Thymus (tissue), 14 donors: ENCODE measurements at places on chromosomes 7 and 10. TPM values are rescaled to one million over a fixed set of nuclear protein-coding genes. Genes with fewer than 3 reads are reported as not detected.
A peak's percentile ranks its signal among the peaks of the same experiment; 100 is the strongest.

DNA sequence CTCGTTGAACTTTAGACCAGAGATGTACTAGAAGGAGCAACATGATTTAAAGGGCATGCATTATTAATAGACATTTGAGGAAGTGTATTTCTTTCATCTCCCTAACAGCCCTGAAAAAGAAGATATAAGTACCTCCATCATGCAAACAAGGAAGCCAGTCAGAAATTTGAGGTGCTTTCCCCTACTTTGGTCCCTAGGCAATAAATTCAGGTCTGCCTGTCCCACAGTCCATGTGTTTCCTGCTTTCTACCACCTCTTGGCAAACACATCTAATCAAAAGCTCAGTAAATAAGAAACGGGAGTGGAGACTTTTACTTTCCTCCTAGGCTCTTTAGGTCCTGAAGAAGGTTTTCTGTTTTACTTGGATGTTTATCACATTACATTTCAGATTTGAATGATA is 5.2 kb upstream of the SEMA3C start:
- DNase-seq = no peak

DNA sequence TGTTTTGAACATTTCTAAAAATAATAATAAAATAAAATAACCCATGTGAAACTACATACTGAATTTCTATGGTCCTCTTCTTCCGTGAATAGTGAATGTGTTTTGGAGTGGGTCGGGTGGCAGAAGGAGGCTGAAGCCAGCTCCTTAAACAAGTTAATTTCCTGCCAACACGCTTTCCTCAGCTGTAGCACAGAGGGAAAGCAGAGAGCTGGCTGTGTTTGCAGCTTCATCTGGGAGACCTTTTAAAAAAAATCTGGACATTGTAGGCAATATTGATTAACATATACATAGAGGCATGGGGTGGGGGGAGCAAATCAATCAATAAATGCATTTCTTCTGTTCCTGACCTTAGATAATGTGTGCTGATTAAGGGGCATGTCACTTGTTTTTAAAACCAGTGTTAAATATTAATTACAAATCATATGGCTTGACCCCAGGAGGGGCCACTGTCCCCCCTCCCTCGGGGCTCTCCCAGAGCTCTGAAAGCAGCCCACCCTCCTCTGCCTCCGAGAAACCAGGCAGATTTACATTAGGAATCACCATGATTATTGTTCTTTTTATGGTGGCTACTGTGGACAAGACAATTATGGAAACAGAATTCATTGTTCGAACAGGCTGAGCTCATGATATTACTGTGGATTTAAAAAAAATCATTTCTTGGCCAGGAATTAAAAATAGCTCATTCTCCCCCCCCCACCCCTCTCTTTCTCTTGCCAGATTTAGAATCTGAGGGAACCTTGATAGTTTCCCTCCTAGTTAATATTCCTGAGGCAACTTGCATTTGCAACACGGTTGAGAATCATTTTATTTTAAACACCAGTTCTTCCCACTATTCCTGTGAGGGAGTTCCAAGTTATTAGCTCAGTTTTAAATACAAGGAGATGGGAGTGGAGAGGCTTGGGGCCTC is 100.5 kb upstream of the CARD11 start:
- DNase-seq = no peak

DNA sequence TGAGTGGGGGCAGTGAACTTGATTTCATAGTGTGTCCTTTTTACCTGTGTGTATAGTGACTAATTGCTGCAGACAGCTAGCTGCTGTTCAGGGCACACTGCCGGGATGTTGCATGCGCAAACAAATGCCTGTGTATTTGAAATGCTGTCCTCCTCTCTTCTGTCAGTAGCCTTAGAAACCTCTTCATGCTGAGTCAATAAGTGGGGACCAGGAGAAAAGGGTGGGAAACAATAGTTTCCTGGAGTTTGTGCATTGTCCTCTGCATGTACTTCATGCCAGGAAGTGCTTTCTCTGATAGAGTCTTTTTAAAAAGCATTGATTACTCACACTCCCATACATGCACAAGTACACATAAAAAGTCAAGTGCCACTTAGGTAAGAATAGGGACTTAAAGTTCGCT is 1183.7 kb upstream of the CELF2 start:
- no peak for DNase-seq

DNA sequence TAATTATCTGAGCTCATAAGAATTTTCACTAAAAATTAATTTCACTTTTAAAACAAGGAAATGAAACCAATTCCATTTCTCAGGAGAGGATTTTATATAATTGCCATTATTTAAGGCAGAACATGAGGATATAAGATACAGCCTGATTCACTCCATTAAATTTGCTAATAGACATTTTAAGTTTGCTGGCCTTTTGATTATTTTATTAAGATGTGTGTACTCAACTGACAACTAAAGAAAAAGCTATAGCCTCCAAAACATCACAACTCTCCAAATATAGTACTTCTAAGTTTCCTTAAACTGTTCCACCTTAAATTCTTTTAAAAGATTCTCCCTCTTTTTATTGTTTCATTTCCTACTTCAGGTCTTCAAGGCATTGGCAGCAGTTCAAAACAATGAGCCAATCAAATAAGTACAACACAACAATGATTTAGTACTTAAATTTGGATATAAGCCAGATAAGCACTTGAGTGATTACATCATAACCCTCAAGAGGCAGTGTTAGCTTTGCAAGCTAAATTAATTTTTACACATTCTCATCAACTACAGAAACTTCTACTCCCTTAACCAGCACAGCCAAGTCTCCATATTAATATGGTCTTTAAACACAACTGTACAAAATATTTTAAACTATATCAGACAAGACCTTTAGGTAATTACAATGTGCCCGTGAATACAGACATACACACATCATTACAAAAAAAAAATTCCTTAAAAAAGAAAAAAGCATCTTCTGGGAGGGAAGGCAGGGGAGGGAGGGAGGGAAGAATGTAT is 121.8 kb downstream of the KMT2C start:
- DNase-seq = no peak

DNA sequence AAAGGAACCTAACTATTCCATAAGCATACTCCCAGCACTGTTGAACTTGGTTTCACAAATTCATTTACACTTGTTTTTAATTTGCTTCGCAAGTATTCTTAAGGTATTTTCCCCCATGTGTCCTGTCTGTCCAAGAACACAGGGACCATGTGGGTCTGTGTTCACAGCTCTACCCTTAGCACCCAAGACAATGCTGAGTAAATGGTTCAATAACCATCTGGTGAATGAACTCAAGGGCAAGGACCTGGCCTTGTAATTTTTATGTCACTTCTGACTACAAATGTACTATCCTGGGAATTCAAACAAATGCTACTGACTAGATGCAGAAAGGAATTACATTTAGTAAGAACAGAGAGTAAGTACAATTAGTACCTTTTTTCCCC is 43.0 kb upstream of the SLIT1 start:
- no peak for DNase-seq

- DNase-seq = peak; percentile 22
Observed at GRCh38 chr7:106462365-106462859, 177.6 kb upstream of the NAMPT start.

GRCh38 chr7:92695308-92696261 is 105.4 kb upstream of the FAM133B start:
- no peak for DNase-seq

DNA sequence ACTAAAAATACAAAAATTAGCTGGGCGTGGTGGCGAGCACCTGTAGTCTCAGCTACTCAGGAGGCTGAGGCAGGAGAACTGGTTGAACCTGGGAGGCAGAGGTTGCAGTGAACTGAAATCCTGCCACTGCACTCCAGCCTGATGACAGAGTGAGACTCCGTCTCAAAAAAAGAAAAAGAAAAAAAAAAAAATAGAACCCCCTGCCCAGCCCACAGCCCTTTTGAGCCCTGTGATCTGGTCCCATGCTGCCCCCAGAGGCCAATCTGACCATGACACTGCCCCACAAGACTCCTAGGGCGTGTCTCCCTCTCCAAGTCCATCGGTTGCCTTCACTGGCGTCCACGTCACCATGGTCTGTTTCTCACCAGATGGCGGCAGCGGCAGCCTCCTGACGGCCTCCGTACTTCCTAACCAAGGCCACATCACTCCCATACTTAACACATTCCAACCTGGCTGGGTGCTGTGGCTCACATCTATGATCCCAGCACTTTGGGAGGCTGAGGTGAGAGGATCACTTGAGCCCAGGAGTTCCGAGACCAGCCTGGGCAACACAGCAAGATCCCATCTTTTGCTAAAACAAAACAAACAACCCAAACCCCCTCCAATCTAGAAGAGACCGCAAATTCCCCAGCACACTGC is 18.0 kb downstream of the STX1A start:
- no peak for DNase-seq

DNA sequence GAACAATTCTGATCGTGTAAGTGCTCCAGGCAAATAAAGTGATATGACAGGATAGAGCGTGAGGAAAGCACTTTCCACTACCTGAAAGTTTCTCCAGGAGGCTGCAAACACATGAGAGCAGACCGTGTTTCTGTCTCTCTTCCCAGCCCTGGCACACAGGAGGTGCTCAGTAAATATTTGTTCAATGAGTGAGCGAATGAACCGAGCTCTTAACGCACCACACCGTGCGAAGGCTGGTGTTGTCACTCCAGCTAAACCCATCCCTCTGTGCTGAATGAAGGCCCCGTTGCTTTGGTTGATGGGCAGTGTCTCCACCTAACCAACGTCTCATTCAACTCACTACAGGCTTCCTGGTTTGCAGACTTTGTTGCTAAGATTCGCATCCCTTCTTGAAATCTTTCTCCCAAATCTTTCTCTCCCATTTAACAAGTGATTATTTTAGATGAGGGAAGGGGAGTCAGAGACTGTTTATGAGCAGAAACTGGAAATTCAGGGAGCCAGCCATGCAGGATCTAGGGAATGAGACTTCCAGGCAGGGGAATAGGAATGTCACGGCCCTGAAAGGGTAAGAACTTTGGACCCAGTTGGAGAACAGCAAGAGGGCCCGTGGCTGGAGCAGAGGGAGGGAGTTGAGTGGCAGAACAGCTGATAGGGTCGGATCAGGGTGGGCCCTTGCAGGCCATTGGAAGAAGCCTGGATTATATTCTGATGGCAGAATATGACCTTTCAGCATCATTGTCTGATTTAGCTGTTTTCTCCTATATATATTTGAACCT is 282.6 kb downstream of the CAMK1D start:
- no peak for DNase-seq

GRCh38 chr10:104103956-104104355 is 18.0 kb upstream of the SFR1 start:
- DNase-seq = no peak

GRCh38 chr10:103256613-103257012 is 10.9 kb downstream of the RPEL1 start:
- no peak for DNase-seq

GRCh38 chr7:78601728-78602127 is 803.2 kb downstream of the PHTF2 start:
- no peak for DNase-seq

The AP5Z1 gene
- total RNA-seq = 19.2 TPM
